ENCODE measurements at places on chromosomes 2 and 18.

DNA sequence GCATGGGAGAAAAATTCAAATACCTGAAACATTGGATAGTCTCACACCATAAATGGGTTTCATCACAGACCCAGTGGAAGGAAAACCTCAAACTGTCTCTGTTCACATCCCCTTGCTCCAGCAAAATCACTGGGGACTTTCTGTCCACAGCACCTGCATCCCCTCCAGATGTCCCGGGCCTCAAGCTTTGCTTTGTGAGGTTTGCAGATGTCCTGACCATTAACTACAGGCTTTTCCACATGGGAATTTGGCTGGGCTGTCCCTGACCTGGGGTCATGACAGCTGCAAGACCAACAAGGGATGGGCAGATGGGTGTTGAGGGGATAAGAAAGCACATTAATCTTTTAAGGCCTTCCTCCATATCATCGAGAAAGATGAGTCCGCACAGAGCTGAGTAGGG is 427.9 kb downstream of the TXNL1 start:
- DNase-seq, result no peak

- DNase-seq, result no peak
Measured at GRCh38 chr2:159708066-159708760, 4.1 kb upstream of the MARCHF7 start.

DNA sequence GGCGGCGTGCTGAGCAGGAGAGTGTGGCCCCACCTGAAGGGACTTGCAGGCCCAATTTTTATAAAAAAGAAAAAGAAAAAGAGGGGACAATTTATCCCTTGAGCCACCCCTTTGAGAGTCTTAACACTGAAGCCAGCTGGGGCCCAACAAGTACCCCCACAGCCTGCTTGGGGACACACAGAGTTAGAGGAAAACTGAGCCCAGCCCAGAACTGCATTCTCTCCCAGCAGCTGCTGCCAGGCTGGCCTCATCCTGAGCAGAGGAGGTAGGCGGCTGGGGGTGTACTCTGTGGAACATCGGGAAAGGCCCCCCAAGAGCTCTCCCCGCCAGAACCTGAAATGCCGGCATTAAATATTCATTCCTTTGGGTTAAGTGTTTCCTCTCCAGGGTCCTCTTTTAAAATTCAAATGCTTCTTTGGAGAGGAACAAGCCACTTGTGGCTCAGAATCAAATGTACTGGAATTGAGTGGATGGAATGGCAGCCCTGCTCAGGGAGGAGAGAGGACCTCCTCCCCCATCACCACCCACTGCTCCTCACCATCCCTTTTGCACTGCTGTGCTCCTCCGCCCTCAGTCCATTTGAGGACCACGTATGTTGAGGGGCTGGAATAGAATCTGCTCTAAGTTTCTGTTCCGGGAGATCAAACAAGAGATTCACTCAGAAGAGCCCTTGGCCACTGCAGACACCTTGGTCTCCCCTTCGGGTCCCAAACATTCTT is 45.6 kb downstream of the C1QL2 start:
- DNase-seq, result no peak

DNA sequence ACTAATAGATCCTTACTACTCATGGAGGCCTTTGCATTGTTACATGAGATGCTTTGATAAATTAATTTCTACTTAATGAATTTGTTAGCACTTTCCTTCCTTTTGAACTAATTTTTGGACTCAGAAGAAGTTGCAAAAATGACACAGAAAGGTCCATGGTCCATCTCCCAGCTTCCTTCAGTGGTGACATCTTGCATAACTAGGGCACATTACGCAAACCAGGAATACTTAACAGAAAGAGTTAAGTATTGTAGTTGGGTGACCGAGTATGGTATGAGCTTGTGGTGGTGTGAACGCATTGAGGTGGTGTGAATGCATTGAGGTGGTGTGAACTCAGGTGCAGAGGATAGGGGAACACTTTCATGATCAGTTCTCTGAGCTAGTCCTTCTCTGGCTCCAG is 151.1 kb upstream of the TWIST2 start:
- DNase-seq, result no peak

GRCh38 chr2:120763931-120764330 is 28.3 kb downstream of the GLI2 start:
- no peak for DNase-seq

DNA sequence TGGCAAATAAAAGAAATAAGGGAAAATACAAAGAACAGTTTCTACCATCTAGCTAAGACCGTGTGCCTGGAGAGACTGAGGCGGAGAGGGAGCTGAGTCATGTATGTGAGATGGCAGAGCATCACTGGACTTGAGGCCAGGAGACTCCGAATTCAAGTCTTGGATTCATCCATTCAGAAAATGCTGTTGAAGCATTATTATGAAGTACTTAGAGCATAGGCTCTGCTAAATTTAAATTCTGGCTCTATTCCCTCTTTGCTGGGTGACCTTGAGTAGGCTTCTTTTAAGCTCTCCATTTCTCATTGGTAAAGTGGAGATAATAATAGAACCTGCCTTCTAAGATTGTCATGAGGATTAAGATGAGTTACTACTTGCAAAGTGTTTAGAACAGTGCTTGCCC is 34.7 kb downstream of the NPHP1 start:
- no peak for DNase-seq

GRCh38 chr2:234422981-234423431 is 73.9 kb downstream of the ARL4C start:
- no peak for DNase-seq

GRCh38 chr2:191678437-191679100 is 633 bp downstream of the NABP1 start:
- no peak for DNase-seq

DNA sequence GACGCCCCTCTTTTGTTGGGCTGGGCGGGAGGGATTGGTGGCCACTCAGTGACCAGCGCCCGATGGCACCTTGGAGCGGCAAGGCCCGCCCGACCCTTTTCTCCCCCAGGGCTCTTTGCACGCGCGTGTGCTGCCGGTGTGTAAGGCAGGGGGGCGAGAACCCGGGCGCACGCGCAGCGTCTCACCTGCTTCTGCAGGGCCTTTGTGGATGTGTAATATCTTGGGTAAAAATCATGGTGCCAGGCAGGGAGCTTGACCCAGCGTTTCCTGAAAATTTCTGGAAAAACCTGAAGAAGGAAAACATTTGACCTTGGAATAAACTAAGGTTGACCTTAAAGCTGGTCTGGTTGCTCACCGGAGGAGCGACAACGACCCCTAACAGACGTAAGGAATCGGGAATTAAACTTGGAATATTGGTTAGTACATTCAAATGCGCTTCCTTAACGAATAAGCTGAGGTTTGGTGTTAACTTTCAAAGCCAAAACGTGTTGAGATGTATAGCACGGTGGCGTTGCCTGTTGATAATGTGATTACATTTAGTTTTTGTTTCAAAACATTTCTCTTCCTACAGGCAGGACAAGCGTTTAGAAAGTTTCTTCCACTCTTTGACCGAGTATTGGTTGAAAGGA is 438 bp downstream of the HSPE1 start:
- no peak for DNase-seq

DNA sequence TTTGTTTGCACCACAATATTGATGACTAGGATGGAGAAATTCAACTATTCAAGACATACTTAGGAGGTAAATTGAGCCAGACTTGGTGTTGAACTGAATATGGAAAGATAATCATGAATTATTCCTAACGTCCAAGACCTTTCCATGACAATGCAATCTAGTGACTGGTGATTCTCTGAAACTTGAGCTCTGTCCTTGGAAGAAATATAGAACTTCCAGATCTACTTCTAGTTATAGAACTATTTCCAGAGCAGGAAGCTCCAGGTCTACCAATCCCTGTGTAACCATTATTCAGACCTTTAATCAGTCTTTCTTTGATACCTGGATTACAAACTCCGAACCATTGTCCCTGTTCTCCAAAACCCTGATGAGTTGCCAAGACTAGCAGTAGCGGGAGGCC is 272.6 kb upstream of the SLC14A2 start:
- DNase-seq, result no peak

GRCh38 chr2:81234711-81235110 is 930.2 kb upstream of the LRRTM1 start:
- DNase-seq, result no peak

DNA sequence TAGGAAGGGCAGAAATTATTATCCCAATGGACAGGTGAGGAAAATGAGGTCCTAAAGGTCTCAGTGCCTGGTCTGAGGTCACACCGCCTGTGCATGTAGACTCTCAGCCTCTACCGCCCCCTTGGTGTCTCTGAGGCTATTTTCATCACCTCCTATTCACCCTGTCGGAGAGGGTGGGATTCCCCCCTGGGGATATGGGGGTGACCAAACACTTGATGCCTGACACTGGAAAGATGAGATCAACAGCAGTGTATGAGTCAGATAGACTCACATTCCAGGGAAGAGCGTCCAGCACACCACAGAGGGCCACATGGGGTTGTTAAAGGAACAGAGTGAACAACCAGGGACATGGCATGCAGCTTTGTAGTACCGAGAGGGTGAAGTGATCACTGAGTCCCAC is 199.7 kb downstream of the SMAD2 start:
- DNase-seq, result no peak

DNA sequence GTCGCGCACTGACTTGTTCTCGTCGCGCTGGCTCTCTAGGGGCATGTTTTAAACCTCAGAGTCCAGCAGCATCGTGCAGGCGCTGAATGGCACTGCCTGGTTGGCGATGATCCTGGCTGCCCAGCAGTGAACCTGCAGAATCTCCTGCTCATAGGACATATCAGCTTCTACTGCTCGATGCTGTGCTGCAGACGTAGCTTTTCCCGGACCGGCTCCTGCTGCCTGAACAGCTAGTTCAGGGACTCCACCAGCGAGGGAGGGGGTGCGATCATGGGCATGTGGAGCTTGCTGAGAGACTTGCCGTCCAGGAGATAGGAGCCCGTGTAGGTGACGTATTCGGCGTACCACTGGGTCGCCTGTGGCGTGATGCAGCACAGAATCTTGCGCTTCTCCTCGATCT is 890.0 kb upstream of the LRRTM1 start:
- no peak for DNase-seq

DNA sequence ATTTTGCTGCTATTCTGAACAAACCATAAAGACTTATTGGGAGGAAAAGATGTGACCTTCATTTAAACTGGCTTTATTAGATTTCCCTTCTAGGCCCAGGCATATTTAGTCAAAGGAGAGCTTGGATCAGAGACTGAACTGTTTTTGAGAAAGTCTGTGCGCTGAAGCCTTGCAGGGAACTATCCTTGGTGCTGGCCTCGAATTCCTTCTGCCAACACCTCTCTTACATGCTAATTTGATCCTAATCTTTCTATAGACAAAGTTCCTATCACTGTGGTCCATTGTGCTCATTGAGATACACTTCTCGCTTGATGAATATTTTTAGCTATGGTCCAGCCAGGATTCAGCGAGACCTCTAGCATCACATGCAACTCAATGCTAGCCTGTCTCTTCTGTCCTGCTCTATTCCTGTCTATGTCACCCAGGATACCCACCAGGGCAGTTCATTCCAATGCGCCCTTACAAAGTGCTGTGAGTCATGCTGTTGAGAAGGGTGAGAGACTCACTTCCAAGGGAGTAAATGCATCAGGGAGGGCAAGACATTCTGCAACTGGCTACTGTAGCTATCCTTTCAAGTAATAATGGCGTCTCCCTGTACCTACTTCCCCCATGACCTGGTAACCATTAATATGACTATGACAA is 356.7 kb upstream of the LYPD1 start:
- DNase-seq, result no peak

- no peak for DNase-seq
Measured at GRCh38 chr2:110126906-110127305, 11.3 kb upstream of the MALL start.

DNA sequence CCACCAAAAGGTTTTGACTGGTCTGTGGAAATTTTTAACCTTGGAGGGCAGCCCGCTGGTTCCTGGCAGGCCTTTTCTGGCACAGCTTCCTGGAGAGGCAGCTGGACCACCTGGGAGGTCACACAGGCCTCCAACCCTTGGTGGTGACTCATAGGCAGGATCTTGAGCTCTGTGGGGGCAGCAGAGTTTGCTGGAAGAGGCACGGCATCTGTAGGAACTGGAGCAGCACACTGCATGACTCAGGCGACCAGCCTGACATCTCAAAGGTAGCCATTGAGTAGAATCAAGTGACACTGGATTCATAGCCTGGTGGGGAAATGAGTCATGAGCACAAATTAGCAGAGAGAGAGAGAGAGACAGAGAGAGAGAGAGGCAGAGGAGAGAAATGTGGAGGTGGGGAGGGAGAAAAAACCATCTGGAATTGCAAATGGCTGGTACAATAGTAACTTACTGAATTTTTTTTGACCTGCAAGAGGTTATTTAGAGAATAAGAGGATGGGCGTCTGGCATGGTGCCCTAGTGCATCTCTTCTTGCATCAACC is 57.4 kb downstream of the TRPM8 start:
- no peak for DNase-seq

DNA sequence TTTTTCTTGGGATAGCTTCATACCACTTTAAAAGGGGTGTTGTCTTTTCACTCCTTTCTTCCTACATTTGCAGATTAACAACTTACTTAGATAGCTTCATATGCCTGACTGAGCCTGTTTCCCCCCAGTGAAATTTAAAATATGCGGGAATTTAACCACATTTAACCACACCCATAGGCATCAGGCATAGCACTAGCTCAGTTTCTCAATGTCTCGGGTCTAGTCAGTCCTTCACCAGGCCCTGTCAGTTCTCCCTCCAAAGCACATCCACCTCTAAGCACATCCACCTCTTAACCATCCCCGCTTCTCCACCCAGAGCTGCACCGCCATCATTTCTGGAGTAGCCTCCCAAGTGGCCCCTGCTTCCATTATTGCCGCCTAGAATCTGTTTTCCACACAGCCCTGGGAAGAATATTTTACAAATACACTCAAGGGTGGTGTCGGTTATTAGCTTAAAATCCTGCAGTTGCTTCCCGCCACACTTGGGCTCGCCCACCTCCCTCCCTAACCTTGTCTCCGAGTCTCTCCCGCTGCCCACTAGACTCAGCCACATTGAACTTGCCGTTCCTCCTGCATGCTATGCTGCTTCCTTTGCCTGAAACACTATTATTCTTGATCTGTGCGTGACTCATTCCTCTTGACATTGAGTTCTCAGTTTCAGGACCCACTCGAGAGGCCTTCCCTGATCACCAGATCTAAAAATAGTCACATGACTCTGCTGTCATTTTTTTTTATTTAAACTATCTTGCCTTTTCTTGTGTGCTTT is 68.3 kb downstream of the SPTBN1 start:
- DNase-seq, result no peak

Measured in cortex of kidney (tissue), 1 donor.